ENCODE measurements at places on chromosomes 6 and 20.

DNA sequence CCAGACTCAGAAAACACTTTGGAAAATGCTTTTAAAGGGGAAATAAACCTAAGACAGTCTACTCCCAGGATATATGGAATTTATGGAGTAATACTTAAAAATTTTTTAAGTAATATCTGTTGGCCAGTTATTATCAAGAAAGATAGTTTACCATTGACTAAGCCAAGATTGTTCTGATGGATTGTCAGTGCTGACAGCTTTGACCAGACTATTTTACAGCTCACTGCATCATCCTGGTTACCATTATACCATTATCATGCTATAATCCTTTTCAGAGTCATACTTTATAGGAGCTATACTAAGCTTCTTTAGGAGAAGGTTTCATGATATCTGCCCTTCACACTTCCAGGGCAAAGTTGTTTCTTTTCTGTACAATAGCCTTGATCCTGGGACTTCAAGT lies 16.5 kb downstream of the GTF2H5 start:
- DNase-seq, result no peak

- no peak for DNase-seq
Measured at GRCh38 chr6:24749297-24749696, 25.4 kb upstream of the GMNN start.

- DNase-seq, result no peak
Measured at GRCh38 chr6:55445648-55446204, 118.5 kb downstream of the GFRAL start.

DNA sequence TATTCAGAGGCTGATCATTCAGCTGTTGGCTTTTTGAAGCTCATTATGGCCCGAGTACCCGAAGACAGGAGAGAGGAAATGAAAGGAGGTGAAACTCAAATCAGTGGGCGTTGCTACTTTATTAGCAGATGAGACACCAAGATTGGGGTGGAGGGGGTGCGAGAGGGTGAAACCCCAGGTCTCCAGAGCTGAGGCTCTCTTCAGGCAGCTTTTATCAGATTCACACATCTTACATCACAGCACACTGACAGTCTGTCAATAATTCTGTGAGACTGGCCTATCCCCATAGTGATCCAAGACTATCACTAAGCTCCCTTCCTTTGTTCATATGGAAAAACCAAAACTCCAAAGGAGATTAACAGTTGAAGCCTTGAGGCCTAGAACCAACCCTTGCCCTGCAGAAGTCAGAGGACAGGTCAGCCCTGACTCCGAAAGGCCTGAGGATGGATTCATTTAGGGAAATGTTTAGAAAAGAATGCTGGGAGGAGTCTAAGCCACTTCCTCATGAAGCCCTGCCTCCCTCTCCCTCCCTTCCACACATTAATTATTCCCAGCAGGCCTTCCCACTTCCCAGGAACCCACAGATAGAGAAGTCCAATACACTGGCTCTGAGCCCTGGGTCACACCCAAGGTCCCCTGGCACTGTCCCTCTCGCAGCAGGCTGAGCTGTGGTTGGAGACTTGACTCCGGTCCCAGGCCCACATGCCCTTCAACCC lies 23.2 kb downstream of the TRERF1 start:
- DNase-seq, result peak; percentile 58

GRCh38 chr20:48530957-48531356 lies 296.8 kb downstream of the PREX1 start:
- no peak for DNase-seq

- no peak for DNase-seq
Measured at GRCh38 chr20:6819599-6819998, 52.1 kb downstream of the BMP2 start.

GRCh38 chr20:49804364-49804763 lies 8.3 kb upstream of the SLC9A8 start:
- DNase-seq, result no peak

DNA sequence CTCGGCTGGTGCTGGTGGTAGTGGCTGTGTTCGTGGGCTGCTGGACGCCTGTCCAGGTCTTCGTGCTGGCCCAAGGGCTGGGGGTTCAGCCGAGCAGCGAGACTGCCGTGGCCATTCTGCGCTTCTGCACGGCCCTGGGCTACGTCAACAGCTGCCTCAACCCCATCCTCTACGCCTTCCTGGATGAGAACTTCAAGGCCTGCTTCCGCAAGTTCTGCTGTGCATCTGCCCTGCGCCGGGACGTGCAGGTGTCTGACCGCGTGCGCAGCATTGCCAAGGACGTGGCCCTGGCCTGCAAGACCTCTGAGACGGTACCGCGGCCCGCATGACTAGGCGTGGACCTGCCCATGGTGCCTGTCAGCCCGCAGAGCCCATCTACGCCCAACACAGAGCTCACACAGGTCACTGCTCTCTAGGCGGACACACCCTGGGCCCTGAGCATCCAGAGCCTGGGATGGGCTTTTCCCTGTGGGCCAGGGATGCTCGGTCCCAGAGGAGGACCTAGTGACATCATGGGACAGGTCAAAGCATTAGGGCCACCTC lies 8.8 kb downstream of the NPBWR2 start:
- DNase-seq, result no peak

GRCh38 chr6:37793067-37793466 lies 26.5 kb upstream of the ZFAND3 start:
- no peak for DNase-seq

DNA sequence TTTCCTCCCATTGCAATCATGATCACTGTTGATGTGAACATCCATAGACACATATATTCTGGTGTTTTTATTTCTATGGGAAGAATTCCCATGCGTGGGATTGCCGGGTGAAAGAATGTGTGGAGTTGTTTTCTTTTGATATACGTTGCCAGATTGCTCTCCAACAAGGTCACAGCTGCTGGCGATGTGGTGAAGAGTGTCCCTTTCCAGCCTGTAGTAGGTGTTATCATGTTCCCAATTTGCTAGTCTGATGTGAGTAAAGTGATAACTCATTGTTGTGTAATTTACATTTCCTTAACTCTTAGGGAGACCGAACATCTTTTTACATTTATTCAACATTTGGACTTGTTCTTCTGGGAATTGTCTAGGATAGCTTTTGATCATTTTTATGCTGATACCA lies 14.5 kb upstream of the ELMO2 start:
- no peak for DNase-seq

GRCh38 chr6:101439790-101440189 lies 46.3 kb downstream of the GRIK2 start:
- no peak for DNase-seq

- no peak for DNase-seq
Measured at GRCh38 chr6:125392682-125393081, 90.9 kb upstream of the HDDC2 start.

- DNase-seq, result no peak
Measured at GRCh38 chr6:121897337-121897760, 461.9 kb downstream of the GJA1 start.

DNA sequence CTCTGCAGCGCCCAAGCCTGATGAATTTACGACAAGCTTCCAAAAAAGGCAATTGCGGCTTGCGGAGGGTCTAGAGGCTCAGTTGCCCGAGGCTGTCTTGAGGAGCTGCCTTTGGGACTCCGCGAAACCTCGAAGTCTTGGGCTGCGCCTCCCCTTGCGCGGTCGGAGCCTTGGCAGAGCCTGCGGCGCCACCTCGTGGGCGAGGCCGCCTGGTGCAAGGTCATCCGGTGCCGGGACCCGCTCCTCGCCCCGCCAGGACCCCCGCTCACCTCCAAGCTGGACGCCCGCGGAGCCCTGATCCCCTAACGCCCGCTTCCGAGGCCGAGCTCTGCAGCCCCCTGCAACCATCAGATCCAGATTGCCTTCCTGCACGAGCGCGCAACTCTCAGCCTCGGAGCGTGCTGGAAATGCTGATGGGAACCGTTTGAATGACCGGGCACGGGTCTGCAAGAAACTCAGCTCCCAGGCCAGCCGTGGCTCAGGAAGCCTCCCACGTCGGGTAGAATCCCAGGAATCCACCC lies 14.9 kb upstream of the FAM210B start:
- no peak for DNase-seq

DNA sequence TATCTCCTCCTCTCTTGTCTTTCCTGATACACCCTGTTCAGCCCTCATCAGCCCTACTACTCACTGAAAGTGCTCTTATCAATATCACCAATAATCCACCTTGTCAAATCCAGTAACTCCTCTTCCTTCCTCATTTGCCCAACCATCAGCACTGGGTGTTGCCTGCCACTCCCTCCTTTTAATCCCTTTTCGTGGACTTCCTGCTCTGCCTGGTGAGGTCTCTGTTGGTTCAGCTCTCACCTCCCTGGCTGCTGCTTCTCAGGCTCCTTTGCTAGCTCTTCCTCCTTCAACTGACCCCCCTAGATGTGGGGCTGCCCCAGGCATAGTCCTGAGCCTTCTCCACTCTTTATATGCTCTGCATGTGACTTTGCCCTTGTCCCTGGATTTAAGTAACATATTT lies 92.5 kb downstream of the PREP start:
- DNase-seq, result no peak

- DNase-seq, result no peak
Measured at GRCh38 chr6:162772466-162772865, 44.7 kb downstream of the PACRG start.

- DNase-seq, result no peak
Measured at GRCh38 chr6:146590492-146590891, 8.3 kb upstream of the ADGB start.

GRCh38 chr20:22629447-22629846 lies 45.1 kb upstream of the FOXA2 start:
- no peak for DNase-seq

- no peak for DNase-seq
Measured at GRCh38 chr20:62805155-62805710, 598 bp downstream of the OGFR start.

GRCh38 chr20:63705232-63706026 lies 2.3 kb downstream of the ARFRP1 start:
- no peak for DNase-seq

- DNase-seq, result no peak
Measured at GRCh38 chr6:18551228-18551627, 164.1 kb downstream of the RNF144B start.
